Cerebellum (tissue), 4 donors: ENCODE measurements at places on chromosomes 3 and 15.
A peak's percentile ranks its signal among the peaks of the same experiment; 100 is the strongest.

DNA sequence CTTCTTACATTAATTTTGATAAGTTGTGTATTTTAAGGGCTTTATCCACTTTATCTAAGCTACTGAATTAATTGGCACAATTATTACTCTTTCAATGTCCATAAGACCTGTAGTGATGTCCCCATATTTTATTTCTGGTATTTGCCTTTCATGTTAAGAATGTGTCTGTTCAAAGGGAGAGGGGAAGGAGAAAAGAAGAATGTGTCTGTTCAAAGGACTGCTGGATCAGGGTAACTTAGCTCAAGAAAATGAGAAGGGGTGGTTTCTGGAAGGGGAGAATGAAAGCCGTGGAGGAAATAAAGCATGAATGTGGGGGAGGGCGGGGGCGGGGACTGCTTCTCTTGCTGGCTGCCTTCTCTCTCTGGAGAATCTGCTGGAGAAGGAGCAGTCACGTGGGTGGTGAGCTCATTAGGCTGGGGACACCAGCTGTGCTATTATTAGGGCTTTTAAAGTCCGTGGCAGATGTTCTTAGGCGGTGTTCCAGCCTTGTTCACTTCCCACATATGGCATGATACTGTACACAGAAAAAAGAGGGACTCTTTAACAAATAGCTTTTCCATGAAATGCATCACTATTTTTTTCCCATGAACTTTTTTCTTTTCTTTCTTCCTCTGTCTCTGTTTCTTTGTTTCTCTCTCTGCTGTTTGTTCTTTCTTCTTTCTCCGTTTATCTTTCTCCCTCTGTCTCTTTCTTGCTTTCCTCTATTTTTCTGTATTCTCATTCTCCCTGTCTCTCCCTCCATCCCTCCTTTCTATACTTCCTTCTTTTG, 63.7 kb upstream of the ULK4 start:
- DNase-seq: peak; percentile 54

- DNase-seq: no peak
These were observed 155.0 kb downstream of the RSRC1 start for GRCh38 chr3:158264894-158265293.

DNA sequence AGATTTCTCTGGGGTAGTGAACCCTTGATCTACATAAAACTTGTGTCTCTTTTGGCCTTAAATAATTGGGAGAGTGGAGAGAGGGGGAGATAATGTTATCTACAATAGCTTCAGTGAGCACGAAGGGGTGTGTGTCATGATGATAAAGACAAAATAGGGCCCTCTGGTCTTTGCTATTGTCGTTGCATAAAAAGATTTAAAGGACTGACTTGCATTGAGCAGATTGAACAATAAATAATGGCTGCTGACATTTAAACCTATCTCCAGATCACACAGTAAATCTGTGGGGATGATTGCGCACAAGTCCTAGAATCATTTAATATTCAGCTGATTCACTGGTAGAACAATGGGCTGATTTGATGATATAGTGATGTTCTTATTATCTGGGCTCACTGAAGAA, 71.3 kb upstream of the GAP43 start:
- no peak for DNase-seq

GRCh38 chr15:78702609-78703333, 61.8 kb upstream of the CHRNB4 start:
- DNase-seq: no peak

GRCh38 chr3:152511904-152512303, 243.2 kb downstream of the MBNL1 start:
- no peak for DNase-seq

GRCh38 chr3:195555110-195555509, 12.0 kb upstream of the PPP1R2 start:
- DNase-seq: no peak

GRCh38 chr3:50457988-50458387, 45.4 kb downstream of the CACNA2D2 start:
- no peak for DNase-seq

DNA sequence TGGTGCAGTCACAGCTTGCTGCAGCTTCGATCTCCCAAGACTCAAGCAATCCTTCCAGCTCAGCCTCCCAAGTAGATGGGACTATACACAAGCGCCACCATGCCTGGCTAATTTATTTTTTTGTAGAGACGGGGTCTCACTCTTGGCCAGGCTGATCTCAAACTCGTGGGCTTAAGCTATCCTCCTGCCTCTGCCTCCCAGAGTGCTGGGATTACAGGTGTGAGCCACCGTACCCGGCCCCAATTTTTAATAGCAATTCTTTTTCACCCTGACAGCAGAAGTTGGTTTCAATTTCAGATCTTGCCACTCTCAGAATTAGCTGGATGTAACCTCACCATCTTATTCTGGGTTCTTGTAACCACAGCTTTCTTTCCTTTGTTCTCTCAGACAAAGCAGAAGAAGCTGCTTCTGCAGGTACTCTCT, 64.8 kb downstream of the TRIM71 start:
- no peak for DNase-seq

DNA sequence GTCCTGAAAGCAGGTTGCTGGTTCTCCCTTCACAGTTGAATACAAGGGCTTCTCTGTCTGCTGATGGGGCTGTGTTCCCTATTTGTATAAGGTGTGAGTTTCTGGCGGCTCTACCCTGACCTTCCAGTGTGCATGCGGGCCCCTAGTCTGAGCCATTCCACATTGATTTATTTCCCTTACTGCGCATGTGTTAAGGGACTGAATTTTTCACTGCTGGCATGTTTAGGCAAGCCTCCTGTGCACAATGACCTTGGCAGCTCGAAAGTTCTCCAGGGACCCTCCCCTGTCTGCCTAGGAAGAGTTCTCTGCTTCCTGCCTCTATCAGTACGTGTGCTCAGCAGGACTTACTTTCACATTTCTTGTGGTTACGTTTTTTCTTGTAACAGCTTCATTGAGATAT, 11.4 kb downstream of the TRAK1 start:
- DNase-seq: no peak

- DNase-seq: no peak
These were observed 677.8 kb downstream of the NTRK3 start for GRCh38 chr15:87578776-87579175.

- DNase-seq: no peak
These were observed 42.5 kb downstream of the CHCHD6 start for GRCh38 chr3:126746395-126747177.

GRCh38 chr15:50906954-50907600, 1.4 kb upstream of the AP4E1 start:
- DNase-seq: peak; percentile 13

DNA sequence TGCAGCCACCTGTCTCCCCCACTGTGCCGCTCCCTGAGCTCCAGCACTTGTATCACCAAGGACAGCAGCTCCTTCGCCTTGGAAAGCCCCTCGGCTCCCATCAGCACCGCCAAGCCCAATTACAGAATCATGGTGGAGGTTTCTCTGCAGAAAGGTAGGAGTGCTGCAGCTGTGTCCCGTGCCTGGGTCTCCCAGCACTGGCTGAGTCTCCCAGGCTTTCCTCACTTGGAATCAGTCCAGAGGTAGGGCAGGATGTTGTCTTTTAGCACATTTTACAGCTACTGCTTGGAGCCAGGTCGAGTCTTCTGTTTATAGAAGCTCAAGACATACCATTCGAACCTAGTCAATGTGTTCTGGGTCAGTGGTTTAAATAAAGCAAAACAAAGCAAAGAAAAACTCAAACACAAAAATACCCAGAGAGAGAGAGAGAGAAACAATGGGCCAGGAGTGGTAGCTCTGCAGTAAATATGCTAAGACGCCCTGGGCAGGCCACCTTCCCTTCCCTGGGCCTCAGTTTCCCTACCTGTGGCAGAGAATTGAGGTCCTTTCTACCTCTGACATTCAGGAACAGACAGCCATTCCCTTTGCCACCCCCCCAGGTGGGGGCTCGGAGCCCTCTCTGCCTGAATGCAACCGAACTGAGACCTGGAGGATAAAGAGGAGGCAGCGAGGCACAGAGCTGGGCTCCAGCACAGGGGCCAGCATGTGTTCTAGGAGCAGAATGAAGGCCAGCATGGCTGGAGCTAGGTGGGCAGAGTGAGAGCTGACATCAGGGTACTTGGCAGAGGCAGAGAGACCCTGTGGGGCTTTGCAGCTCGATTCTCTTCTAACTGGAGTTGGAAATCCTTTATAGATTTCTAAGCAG, 44.1 kb downstream of the STARD5 start:
- DNase-seq: no peak

DNA sequence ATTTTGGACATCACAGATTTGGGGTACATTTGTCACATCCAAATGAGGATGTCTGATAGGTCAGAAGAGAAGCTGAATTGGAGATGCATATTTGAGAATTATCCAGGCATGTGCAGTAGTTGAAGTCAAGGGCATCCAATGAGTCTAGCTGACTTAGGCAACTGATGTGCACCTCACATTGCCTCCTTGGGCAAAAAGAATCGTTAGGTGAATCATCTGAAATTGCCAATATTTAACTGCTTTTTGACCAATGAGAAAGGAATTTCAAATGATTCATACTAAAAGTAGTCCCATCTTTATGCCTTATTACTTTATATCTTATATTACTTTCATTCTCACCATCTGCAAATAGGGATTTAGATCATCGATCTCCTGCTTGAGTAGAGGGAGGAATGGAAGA, 117.7 kb downstream of the CD47 start:
- no peak for DNase-seq

DNA sequence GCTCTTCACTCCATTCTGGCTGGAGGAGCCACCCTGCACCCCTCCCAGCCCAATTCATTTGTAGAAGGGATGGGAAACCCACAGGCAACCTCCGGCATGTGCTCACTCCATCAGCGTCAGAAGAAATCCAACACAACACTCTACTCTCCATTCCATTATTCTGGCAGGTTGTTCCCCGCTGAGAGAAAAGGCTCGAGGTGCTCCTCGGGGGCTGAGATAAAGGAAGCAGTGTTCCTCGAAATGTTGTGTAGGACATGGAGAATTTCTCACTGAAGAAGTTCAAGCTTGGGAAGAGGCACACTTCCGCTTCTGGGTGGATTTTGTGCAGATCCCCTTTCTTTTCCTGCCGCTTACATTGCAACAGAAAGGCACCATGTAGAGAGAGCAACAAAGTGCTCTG, 355.0 kb upstream of the CFAP20DC start:
- DNase-seq: no peak

DNA sequence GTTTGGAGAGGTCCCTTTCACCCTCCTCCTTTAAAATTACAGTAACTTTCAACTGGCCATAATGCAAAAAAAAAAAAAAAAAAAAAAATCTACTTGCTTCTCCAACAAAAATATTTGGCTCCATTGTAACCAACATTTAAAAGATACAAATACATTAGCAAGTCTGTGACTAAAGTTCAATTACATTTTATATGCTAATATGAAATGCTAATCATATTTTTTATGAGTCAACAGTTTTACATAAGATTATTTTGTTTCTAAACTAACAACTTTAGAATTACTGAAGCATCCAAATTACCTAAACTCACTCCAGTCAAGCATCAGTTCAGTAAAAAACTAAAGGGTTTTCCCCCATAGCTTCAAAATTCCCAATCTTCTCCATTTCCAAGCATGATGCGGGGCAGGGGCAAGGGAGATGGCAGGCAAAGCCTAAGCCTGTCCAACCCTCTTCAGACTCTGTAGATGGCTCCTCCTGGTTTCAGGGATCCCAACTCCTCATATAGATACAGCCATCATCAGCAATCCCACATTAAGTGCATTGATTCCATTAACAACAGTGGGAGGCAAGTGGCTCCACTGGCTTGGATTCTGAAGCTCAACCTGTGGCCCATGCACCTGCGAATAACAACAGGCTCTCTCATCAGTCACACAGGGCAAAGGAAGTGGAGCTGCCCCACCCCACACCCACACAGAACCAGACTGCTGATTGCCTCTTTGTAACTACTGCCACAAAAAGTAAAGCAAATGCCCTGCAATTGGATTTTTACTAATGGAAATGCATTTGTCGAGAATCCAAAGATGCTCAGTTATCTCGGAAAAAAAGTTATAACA, 15.0 kb downstream of the SFMBT1 start:
- no peak for DNase-seq

- peak; percentile 71 for DNase-seq
These were observed 6.1 kb downstream of the RASGRF1 start for GRCh38 chr15:79084308-79084968.

DNA sequence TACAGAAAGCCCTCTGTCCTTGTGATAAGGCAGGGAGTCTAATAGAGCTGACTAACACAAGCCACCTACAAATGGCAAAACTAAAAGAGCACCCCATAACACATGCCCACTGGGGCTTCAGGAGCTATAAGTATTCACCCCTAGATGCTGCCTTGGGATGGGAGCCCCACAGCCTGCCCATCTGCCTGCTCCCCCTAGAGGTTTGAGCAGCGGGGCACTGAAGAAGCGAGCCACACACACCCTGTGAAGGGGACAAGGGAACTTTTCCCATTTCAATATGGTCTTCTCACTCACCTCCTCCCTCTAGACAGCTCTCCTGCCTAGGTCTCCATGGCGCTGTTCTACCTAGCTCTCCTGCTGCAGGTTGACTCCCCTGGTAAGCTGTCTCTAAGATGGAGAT, 261.0 kb downstream of the SHQ1 start:
- DNase-seq: no peak

- DNase-seq: peak; percentile 50
These were observed 171.8 kb downstream of the FEZF2 start for GRCh38 chr3:62201438-62202035.

DNA sequence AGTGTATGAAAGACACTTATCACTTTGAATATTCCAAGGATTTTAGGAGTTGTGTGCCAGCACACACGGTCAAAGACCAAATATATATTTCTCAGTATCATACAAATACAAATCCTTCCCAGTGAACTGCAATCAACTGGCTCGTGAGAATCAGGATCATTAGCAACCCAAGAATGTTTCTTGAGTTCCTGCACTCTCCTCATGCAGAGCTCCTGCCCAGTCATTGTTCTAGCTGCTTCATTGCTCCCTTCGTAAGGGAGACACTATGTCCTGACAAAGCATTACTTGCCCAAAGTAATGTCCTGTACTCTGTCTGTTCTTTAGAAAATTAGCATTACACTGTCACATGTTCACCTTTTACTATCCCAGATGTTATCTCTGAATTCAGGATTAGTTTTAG, 92.0 kb upstream of the SLC4A7 start:
- DNase-seq: no peak

- no peak for DNase-seq
These were observed 330.5 kb upstream of the CTDSPL start for GRCh38 chr3:37531066-37531720.

DNA sequence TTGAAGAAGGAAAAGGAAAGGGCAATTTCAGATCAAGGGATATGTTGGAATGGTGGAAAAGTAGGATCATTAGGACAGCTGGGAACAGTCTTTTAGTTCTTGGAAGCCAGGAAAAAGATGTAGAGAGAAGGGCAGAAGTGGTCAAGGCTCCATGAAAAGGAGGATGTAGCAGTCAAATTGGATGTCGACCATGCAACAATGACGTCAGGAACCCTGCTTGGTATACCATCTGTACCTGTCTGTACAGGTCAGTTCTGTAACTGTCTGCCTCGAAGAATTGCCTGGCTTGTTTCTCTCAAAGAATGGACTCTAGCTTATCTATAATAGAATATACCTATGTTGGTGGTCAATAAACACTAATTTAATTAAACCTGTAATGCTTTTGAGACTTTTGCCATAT, 157.8 kb upstream of the SGO1 start:
- peak; percentile 79 for DNase-seq

GRCh38 chr3:186520957-186521842, 23.0 kb downstream of the CRYGS start:
- DNase-seq: no peak
